Fibroblast of skin of back (primary cell): ENCODE measurements at places on chromosomes 7 and 10.

GRCh38 chr10:97612386-97612785 lies 20.9 kb downstream of the MORN4 start:
- peak; percentile 54 for DNase-seq

DNA sequence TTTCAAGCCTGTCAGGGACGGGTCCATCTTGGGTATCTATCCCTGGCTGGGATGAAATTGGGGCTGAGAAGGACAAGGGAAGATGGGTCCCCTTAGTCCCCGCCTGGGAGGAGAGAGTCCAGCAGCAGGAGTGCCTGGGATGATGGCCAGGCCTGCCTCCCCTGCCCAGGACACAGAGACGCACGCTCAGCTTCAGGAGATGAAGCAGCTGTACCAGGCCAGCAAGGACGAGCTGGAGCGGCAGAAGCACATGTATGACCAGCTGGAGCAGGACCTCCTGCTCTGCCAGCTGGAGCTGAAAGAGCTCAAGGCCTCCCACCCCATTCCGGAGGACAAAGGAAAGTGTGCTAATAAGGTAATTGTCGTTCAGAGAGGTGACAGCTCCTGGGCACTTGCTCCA lies 15.4 kb downstream of the CCDC136 start:
- DNase-seq, result no peak

DNA sequence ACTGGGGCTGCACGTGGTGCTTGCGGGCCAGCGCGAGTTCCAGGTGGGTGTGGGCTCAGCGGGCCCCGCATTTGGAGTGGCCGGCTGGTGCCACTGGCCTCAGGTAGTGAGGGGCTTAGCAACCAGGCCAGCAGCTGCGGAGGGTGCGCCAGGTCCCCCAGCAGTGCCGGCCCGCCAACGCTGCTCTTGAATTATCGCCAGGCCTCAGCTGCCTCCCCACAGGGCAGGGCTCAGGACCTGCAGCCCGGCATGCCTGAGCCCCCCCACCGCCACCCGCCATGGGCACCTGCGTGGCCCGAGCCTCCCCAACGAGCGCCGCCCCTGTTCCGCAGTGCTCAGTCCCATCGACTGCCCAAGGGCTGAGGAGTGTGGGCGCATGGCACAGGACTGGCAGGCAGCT lies 185.4 kb downstream of the TPK1 start:
- DNase-seq, result no peak

DNA sequence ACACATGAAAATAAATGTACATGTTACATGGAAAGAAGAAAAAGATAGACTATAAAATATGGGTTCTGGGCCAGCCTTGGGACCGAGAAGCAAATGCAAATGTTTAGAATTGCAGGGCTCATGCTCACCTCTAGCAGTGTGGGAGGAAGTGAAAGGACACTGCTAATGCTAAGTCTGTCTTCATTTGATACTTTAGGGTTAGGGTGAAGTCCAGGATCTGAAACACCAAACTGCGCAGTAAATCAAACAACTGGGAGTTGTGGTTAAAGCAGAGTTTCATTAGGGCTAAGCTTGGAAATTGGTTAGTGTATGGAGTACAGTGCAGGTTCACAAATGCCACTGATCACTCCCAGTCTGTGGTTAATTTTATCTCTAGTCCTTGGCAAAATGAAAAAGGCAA lies 73.2 kb upstream of the PDK4 start:
- no peak for DNase-seq

- no peak for DNase-seq
These were observed 338.0 kb upstream of the MKI67 start for GRCh38 chr10:128463991-128464760.

DNA sequence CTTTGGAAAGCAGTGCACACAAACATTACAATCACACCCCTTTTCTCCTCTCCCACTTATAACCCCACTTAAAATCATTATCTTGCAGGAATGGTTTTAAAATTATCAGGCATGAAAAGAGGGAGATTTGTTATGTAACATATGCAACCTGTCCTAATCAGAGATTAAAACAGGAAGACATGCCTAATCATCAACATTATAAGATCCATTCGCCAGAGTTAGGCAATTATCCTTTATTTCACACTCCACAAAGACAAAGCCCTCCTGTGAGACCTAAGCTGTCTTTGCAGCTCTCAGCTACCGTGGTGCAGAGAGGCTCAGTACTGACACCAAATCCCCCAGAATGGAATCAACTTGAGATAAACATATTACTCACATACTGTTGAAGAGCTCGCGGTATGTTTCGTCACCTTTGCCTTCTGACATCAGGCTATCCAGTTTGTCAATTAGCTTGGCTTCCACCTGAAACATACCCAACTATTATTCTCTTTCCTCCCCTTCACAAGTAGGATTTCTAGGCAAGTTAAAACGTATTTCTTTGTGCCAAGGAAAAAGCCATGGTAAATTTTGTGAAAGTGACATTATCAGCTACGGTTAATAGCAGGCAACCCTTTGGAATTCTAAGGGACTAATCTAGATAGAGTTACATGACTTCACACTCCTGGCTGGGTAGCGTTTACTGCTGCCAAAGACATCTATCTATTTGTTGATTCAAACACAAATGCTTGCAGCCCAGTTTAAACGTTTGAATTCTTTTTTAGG lies 226.2 kb upstream of the IMMP2L start:
- DNase-seq, result no peak

GRCh38 chr10:119153661-119154060 lies 11.9 kb downstream of the SFXN4 start:
- no peak for DNase-seq

GRCh38 chr10:13961097-13961496 lies 369.6 kb downstream of the FRMD4A start:
- peak; percentile 98 for DNase-seq

DNA sequence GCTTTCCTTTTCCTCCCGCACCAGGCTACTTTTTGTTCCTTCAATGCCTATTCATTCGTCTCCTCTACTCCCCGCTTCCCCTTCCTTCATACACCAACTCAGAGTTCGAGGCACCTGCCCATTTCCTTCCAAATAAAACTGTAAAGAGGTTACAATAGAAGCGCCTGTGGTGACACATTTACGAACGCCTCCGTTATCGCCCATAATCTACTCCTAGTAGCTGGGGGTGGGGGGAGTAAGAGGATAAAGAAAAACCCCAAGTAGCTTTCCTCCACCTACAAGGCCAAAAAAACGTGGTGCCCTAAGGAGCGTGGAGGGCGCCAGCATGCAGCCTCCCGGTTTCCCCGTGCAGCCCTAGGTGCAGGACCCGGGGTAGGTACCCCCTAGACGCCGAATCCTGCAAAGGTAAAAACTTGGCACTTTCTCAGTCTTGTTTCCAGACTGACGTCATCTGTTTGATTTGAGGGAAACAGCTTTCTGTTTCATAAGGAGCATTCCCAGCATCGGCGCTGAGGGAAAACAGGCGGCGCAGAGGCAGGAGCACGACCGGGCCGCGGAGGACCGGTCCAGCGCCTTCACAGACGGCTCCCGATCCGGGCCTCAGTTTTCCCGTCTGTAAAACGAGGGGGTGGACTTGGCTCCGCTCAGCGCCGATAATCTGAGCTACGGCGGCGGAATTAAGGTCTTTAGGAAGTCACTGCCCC lies 922 bp downstream of the PPA1 start:
- peak; percentile 54 for DNase-seq

DNA sequence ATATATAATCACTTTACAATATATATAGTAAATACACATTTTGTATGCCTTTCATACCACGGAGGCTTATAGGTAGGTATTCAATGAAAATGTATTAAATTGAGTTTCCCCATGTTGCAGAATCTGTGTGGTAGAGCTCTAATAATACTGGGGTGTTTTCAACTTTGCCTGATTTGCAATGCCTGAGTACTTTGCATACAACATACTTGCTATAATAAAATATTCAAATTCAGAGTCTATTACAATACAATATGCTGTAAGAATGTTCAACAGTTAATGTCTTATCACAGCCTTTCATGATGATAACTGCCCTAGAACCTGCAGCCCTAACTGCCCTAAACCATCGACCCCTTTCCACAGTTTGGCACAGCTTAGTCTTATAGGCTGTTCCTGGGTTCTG lies 114.6 kb downstream of the DGKI start:
- no peak for DNase-seq

DNA sequence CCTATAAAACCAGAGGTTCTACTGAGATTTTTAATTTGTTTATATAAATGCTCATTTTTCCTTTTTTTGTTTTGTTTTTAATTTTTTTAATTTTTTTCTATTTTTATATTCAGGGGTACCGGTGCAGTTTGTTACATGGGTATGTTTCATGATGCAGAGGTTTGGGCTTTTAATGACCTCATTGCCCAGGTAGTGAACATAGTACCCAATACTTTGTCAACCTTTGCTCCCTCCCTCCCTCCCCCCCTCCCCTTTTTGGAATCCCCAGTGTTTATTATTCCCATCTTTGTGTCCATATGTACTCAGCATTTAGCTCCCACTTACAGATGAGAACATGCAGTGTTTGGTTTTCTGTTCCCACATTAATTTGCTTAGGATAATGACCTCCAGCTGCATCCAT lies 94.4 kb upstream of the NEBL start:
- no peak for DNase-seq

DNA sequence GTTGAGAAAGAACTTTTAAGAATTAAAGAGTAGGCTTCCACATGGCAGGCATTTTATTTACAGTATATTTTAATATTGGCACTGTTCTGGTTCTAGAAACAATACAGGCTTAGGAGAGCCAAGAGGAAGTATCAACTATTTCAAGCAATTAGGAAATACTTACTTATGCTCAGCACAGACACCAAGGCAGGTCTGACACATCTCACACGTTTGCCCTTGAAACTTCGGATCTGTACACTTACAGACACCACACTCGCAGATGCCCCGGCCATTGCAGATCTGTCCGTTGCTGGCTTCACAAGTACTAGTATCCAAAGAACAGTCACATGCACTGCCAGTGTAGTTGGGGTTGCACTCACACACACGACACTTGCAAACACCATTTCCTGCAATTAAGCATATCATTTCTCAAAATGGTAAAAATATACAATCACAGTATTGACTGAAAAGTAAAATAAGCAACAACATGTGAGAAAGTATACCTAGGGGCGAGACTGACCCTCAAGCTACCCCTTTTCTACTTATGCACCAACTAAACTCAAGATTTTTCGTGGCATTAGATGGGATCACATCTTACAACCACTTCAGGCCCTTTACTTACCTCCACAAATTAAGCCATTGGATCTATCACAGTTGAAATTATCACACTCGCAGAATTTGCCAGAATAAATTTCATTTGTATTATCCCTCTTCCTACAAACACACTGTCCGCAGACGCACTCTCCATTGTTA lies 46.6 kb downstream of the ITGB1 start:
- DNase-seq, result no peak
